ENCODE measurements at places on chromosomes 6 and 20.

GRCh38 chr6:33171016-33171879, 21.0 kb downstream of the COL11A2 start:
- DNase-seq = no peak

DNA sequence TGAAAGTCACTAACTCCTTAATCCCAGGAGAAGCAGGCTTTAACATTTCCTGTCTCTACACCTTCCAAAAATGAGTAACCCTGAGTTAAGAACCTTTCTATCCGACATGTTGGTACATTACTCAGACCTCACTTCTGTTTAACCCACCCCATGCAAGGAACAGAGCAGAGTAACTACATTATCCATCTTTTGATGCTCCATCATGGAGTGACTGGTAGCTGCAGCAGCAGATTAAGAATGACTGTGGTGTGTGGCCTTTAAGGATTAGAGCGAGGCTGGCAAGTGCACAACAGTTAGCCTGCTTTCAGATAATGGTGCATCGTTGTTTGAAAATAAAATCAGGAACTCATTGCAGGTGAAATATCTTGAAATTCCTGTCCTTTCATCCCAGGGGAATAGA, 2.0 kb downstream of the TRAF3IP2 start:
- DNase-seq = no peak

DNA sequence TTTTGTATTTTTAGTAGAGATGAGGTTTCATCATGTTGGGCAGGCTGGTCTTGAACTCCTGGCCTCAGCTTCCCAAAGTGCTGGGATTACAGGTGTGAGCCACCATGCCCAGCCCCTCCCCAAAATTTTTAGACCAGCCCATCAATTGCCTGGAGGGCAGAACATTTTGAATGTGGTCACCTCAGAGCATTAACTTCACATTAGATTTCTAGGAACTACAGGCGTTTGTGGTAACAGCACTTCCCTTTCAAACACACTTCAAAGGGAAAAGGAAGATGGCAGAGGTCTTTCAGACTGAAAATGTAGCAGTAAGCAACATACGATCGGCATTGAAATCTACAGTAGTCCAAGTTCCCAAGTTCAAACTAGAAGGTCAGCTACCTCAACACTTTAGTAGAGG, 12.3 kb upstream of the SLA2 start:
- DNase-seq = no peak

DNA sequence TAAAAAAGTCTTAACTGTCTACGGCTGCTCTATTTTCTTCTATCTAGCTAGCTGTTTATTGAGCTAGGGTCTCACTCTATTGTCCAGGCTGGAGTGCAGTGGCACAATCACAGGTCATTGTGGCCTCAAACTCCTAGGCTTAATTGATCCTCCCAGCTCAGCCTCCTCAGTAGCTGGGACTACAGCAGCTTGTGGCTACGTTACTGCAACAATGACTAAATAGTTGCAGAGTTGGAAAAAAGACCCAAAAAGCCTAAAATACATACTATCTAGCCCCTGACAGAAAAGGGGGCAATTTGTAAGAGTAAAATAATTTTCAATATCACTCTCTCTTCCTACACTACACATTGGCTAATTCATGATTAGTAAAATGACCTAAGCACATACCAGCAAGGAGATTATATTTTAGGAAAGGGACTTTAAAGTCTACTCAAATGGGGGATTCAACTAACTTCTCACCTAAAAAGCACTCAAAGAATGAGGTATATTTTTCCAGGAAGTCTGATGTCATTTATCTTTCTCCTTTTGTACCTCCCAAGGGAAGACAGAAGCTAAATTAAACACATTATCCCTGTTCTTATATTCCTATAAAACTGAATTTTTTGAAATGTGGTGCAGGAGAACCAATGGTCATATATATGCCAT, 82.8 kb downstream of the ZMYND8 start:
- DNase-seq = no peak

DNA sequence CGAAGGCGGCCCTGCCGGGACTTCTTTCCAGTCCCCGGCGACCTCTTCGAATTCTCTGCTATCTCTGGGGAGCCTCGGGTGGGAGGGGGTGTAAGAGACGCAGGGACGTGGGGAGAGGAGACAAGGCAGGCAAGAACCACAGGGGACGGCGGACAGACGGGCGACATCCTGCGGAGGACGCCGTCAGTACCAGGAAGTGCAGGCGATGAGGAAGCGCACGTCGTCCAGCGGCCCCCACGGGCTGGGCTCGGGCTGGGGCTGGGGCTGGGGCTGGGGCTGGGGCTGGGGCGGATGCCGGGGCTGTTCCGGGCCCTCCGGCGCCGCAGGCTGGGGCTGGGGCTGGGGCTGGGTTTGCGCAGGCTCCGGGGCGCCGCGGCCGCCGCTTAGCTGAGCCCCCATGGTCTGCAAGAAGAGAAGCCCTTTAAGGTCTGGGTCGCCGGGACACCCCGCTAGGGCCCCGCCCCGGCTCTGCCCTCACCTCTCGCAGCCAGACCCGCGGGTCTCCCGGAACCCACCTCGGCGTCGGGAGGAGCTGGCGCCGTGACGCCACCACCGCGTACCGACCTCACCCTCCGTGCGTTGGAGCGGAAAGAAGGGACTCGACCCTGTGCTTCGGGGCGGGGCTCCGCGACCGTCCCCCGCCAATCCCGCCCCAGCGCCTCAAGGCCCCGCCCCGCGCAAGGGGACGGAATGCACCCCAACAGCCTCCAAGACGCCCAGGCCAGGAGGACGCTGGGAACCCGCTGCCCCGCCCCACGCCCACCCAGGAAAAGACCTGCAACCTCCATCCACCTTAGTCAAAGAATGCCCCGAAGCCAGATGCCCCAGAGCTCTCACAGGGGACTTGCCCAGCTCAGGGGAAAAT, at the start of gene MMP24OS:
Gene MMP24OS (minus strand): TSS at position 592 of the 865 bp plus-strand sequence. CDS start 193 bp downstream, at position 399.
- no peak for DNase-seq

GRCh38 chr6:28648878-28649375, 123.2 kb downstream of the GPX5 start:
- no peak for DNase-seq

DNA sequence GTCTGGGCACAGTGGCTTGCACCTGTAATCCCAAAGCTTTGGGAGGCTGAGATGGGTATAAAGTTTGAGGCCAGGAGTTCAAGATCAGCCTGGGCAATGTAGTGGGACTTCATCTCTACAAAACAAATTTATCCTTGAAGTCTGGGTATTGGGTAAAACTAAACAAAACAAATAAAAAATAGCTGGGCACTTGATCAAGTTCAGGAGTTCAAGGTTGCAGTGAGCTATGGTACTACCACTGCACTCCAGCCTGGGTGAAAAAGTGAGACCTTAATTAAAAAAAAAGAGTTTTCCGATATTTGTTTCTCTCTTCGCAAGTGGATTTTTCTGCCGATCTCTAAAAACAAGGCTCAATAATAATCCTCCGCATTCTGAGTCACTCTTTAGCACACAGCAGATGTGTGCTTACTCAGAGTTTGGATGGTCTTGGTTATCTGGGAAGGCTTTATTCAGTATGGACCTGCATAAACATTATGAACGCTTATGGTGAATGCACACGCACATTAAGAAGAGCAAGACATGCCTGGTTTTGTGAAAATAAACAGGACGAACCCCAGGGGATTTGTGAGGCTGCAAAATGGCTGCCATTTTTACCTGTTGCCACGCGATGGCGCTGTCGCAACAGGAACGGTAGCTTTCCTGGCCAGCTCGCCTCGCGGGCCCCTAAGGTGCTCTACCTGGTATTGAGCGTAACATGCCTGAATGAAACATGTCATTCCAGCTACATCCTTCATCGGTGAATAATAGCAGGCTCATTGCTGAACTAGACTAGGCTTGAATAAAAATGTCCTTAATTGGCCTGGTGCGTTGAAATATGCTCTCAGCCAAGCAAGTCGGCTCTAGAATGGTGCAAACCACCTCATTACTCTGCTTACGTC, 6.0 kb downstream of the OPN5 start:
- no peak for DNase-seq

DNA sequence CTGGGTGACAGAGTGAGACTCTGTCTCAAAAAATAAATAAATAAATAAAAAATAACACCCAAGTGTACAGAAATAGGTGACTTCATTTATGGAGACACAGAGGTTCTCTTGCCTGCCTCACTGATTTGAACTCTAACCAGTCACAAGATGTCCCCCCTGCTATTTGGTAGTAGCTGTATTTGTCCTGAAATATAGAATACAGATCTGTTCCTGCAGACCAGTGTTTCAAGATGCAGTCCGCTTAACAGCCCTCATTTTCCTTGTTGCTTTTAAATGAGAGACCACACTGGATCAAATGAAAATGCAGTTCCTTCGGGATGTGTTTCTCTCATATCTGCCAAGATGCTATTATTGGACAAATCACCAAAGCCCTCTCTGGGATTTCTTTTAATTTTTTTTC, 7.6 kb downstream of the PLCB4 start:
- no peak for DNase-seq

- no peak for DNase-seq
Observed at GRCh38 chr6:157831018-157831369, 7.9 kb downstream of the SNX9 start.

DNA sequence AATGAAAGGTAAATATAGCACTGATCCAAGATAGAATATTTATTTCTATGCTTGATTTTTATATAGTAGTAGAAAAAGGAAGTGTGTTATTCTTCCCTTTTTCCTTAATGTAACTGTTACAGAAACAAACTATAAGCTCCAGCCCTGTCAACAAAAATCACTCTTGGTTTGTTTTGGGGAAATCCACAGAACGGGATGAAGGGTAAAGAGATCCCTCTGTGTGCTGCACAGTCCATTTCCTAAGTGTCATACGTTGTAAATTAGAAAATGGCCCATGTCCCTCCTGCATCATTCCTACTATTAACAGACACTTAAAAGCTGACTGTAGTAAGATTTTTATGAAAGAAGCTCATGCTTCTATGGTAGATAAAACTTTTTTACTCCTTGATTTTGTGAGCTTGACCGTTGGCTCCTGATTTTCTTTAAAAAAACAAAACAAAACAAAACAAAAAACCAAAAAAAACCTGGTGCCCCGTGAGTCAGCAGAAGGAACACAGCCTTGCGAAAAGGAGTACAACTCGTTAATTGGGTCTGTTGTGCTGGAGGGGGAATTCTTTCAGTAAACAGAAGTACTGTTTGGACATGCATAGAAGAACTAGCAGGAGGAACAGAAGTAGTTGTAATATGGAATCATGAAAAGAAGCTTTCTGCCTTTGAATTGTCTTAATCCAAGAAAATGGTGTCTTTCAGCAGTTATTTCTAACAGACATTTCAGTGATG, 67.5 kb downstream of the RTN4IP1 start:
- DNase-seq = no peak

DNA sequence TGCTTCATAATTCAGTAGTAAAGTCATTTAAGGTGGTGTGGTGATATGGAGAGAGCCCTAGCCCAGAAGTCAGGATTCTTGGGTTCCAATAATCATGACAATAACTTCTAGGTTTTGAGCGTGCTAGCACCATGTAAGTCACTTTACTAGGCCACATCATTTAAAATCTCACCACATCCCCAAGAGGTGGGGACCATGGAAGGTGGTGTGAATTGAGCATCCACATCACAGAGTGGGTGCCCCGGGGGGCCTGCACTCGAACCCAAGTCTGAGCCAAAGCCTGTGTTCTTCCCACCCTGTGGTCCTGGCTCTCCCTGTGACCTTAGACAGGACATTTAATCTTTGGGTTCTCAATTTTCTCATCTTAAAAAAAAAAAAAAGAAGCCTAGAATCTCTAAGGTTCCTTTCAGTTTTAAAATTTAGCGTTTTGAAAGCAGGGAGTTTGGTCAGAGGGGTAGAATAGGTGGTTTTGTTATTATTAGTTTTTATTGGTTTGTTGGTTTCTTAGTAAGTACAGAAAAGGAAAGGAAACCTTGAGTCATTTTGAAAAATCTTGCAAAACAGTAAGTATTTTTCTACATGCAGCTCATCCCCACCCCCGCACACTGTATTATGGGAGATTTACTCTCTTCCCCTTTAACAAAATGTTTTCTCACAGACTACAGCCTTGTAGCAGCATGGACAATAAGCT, 26.4 kb downstream of the ARMC2 start:
- DNase-seq = no peak

- no peak for DNase-seq
Observed at GRCh38 chr20:12270863-12271262, 353.2 kb downstream of the BTBD3 start.

DNA sequence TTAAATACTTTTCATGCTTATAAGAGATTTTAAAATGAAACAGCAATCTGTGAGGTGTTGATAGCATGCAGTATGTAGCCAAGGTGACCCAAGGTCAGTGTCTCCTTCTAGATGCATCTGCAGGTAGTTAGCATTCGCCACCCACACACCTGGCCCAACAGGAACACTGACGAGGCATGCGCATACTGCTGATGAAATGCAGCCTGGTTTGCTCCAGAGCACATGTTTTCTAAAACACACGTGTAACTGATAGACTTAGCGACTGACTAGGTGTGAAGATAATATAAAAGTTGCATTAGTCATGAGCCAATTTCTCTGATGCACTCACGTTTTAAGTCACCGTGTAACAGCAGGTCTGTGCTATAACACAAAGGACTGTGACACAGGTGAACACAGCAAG, 77.1 kb upstream of the RPS6KA2 start:
- DNase-seq = no peak

- no peak for DNase-seq
Observed at GRCh38 chr20:21021472-21021790, 84.7 kb downstream of the LINC00237 start.

- no peak for DNase-seq
Observed at GRCh38 chr6:563863-564262, 93.0 kb downstream of the HUS1B start.

DNA sequence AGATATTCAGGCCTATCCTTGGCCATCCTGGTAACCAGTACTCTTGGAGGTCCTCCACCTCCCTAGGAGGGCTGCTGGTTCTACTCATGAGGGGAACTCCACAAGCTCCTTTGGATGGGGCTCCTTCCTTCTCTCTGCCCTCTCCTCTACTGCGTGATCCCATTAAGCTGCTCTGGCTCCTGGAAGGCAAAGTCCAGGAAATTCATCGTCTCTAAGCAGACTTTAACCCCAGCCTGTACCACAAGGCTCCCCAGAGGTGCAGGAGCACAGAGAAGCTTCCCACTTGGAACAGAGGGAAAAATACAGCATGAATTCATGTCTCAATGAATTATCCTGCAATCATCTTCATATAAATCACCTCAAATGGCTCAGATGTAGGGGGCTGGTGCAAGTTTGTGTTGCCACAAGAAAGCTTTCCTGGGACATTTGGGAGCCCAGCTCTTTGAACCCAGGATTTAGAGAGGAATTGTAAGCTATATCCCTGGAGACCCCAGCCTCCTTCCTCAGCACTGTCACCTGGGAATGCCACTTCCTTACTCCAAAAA, 355.4 kb downstream of the CDC5L start:
- DNase-seq = no peak

GRCh38 chr6:139030228-139030963, 1.9 kb downstream of the ABRACL start:
- DNase-seq = no peak

- DNase-seq = no peak
Observed at GRCh38 chr20:44888226-44889103, 3.0 kb downstream of the YWHAB start.

- no peak for DNase-seq
Observed at GRCh38 chr6:138218449-138218848, at the start of gene PBOV1. Gene PBOV1, minus strand, starts transcription at chr6:138218491. Its CDS starts 96 bp downstream, at chr6:138218395.

DNA sequence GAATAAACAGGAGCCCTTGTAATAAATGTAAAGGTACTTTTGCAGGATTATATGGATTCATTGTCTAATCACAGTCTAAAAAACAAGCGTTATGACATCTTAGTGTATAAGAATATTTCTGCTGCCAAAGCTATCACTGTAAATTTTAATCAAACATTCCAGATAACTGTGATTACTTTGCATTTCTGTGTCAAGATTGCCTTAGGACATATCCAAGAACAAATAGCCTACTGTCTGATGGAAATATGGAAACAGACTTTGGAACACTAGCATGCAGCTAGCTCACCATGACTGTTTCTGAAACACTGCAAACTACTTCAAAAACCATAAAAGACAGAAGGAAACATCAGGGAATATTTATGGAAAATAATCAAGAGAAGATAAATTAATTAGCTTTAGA, 248.7 kb upstream of the ASCC3 start:
- no peak for DNase-seq

All from cortex of kidney (tissue), 1 donor.